ENCODE measurements at places on chromosomes 12 and 14.

DNA sequence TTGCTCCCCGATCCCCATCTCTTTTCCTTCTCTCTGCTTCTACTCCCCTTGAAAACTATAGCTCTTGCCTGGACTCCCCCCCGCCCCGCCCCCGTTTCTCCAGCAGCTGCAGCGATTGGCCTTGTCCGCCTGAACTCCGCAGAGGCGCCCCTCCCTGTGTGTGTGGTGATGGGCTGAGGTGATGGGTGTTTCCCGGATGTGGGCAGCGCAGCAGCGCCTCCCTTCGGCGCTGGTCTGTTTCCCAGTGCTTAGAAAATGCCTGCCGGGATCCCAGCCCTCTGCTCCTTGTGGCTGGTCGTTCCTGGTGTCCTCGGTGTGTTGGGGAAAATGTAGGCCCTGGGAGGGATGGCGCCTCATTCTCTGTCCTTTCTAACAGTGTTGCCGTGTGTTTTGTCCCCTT is 43.3 kb downstream of the GALNT8 start:
- DNase-seq = no peak

- no peak for DNase-seq
Measured at GRCh38 chr12:15811214-15812127, 22.3 kb upstream of the EPS8 start.

DNA sequence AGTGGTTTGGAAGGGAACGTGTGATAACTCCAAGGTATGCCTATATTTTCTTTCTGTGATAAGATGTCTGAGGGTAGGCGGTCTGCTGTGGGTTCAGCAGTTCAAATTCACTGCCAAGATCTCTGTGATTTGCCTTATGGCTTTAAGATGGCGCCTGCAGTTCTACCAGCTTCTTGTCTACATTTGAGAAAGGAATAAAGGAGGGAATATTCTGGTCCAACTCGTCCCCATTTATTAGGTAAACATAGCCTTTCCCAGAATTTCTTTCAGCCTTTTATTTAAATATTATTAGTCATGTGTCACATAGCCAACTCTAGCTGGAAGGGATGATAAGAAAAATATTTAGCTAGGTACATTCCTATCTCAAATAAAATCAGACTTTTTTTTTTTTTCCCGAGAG is 48.8 kb downstream of the KCNJ8 start:
- no peak for DNase-seq

DNA sequence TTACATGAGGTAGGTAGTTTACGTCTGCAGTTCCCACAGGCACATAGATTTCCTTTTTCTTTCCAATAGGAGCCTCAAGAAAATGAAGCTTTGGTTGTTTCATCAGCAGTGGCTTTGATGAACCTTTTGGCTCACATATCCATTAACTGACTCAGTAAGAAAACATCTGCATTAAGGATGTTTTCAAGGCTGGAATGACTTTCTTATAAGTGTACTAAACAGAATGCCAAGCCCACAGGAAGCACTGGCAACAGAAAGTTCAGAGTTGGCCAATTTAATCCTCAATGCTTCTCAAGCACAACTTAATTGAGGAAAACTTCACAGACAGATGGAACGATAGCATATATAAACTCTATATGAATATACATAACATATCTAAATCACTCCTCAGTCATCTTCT is 63.5 kb downstream of the ST8SIA1 start:
- DNase-seq = no peak

- DNase-seq = no peak
Measured at GRCh38 chr14:31205681-31206535, 1.7 kb downstream of the HECTD1 start.

GRCh38 chr12:11509326-11509725 is 114.0 kb upstream of the PRB2 start:
- no peak for DNase-seq

GRCh38 chr14:56216626-56217379 is 98.6 kb downstream of the PELI2 start:
- DNase-seq = no peak

GRCh38 chr12:118958520-118958919 is 22.8 kb upstream of the SRRM4 start:
- no peak for DNase-seq

DNA sequence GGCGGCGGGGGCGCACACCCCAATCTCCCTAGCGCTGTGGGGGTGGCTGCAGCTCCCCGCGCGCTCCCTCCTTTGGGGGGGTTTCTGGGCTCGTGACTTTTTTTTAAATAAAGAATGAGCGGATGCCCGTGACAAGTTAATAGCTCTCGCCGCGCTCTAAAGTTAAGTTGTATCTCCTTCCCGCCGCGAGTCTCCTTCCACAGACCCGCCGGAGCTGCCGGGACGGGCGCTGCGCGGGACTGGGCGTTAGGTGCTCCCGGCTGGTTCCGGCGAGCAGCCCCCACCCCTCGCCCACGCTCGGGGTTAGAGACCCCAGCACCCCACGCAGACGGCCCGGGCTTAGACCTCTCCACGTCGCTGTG is 82.6 kb upstream of the HMGA2 start:
- no peak for DNase-seq

DNA sequence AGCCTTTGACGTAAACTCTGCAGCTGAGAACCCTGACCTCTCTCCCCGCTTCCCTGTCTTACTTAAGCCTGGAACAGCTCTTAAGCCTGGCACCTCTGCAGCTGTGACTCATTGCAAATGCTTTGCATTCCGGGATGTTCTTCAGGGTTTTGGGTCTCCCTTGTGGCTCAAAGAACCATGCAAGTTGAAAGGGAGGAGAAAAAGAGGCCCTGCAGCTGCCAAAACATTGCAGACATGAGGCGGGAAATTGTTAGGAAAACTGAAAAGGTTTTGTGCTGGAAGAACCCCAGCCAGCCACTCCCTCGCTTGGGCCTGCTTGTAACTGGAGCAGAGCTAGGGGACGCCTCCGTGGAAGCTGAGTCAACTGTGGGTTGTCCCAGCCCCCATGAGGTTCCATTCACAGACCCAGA is 60.2 kb upstream of the FERMT2 start:
- no peak for DNase-seq

GRCh38 chr14:38735005-38735404 is 368.0 kb downstream of the SEC23A start:
- no peak for DNase-seq

- DNase-seq = no peak
Measured at GRCh38 chr14:56733396-56733795, 76.9 kb downstream of the OTX2 start.

DNA sequence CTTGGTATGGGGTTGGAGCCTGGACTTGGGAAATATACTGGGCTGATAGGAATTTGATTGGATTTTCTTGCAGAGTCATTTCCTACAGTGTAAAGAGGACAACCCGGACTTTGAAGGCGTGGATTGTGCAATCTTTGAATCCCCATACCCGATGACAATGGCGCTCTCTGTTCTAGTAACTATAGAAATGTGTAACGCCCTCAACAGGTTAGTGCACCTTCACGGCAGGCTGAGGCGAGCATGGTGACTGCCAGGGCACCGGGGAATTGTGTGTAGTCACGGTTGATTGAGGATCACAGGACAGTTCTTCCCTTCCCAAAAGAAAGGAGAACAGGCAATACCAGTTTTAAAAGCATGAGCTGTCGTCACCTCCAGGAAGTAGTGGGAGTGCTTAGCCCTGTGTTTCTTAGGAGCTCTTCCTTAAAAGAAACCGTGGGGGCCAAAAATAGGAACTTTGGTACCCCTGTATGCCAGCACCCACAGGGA is 58.3 kb downstream of the ANAPC7 start:
- no peak for DNase-seq

DNA sequence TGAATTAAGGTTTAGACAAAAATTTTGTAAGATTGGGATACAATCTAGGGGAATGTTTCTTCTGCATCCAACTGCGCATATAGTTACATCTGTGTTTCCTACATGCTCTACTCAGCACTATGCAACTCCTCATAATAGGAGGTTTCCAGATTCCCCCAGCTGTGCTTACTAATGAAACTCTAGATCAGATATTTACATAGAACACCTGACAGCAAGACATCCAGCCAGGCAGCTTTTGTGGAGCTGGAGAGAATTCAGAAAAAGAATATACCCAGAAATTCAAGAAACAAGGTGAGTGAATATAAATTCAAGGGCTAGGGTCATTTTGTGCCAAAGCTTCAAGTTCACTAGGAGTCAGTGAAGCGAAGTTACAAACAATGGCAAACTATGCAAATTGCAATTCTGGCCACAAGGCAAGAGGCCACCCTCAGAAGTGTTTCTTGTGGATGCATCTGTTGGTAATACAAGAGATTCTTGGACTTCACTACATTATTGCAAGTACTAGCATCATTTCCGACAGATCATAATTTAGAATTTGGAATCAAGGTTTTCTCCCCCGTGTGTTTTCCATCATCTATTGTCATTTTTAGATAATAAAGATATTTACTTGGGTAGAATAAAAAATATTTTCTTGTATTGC is 341.2 kb upstream of the NAV3 start:
- no peak for DNase-seq

DNA sequence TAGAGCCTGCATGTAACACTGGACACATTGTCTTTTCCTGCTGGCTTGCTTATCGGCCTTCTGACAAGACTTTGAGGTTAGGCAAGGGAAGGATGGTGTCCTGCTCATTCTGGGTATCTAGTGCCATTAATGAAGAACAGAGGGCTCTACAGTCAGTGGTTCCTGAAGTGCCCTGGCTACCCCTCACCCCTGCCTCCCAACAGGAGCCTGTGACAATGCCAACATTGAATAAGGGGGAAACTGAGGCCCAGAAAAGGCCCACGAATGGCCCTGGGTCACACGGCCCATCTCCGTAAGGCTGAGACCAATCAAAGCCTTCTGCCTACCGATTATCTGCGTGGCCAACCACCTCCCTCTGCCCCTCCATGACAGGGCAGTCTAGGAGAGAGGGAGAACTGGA is 2.1 kb downstream of the IFI27L2 start:
- no peak for DNase-seq

- DNase-seq = no peak
Measured at GRCh38 chr12:73935817-73936216, 601.8 kb upstream of the ATXN7L3B start.

- no peak for DNase-seq
Measured at GRCh38 chr14:20384321-20384720, 29.0 kb downstream of the TEP1 start.

- peak; percentile 69 for DNase-seq
Measured at GRCh38 chr14:93970585-93970964, 5.8 kb downstream of the ASB2 start.

- DNase-seq = no peak
Measured at GRCh38 chr12:19614601-19615383, 175.5 kb downstream of the AEBP2 start.

DNA sequence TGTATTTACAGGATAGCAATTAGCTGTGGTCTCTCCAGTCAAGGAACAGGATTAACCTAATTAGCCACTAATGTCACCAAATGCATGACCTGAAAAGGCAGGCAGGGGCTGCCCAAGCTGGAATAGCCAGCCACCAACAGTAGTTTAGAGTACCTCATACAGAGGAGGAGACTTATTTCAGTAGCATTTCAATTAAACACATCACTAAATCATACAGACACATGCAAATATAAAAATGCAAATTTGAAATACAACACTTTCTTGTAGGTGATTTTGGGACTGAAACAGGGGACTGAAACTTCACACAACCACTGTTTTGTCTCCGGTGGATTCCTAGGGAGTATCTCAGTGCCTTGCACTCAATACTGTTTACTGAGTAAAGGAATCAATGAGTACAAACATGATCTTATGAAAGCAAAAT is 636 bp upstream of the IFNG-AS1 start:
- DNase-seq = no peak

DNA sequence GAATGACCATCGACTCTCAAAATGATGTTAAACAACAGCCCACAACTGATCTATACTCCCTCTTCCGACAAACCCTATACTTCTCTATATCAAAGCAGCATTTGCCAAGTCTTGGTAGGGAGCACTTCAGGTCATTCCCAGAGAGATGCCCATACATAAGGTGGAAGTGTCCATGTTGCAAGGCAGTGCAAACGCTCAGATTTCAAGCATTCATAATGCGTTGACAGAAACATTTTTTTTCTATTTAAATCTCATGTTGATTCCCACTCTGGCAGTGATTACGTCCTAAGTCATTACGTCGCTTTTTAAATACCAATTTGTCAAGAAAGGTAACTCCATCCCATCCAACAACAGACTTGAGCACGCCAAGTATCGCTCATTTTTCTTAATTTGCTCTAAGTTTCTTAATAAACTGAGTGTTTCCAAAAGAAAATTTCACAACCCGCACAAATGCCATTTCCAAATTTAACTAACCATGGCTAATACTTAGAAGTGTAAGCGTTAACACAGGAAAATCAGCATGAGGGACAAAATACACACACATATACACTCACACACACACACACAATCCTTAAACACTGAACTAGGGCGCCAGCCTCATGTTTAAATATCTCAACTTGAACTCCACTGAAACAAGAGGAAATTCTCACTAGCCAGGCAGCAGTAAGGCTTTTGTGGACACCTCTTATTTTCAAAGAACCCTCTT is 1.1 kb downstream of the GXYLT1 start:
- DNase-seq = no peak

DNA sequence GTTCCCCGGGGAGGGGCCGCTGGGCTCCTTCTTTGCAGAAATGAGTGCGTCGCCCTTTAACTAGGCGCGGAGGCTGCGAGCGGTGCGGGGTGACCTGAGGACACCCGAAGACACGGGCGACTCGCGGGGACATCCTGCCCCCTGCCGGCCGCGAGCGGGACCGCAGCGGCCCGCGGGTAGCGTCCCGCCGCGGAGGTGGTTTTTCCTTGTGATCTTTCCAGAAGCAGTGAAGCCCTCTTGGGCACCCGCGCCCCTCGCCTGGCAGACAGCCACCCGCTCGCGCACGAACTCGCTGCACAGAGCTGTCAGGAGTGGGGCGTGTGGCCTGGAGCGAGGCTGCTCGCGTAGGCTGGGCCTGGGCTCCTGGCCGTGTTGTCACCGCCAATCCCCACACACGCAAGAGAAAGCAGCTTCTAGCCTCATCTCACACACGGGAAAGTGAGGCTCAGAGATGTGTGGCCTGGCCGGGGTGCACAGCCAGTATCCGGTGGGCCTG is 67.2 kb downstream of the DIO3 start:
- DNase-seq = peak; percentile 71

- no peak for DNase-seq
Measured at GRCh38 chr12:41888285-41888684, 256.4 kb downstream of the GXYLT1 start.

- no peak for DNase-seq
Measured at GRCh38 chr12:51994959-51995358, 11.8 kb upstream of the TAMALIN start.

- no peak for DNase-seq
Measured at GRCh38 chr12:15435597-15435996, 113.3 kb downstream of the PTPRO start.

DNA sequence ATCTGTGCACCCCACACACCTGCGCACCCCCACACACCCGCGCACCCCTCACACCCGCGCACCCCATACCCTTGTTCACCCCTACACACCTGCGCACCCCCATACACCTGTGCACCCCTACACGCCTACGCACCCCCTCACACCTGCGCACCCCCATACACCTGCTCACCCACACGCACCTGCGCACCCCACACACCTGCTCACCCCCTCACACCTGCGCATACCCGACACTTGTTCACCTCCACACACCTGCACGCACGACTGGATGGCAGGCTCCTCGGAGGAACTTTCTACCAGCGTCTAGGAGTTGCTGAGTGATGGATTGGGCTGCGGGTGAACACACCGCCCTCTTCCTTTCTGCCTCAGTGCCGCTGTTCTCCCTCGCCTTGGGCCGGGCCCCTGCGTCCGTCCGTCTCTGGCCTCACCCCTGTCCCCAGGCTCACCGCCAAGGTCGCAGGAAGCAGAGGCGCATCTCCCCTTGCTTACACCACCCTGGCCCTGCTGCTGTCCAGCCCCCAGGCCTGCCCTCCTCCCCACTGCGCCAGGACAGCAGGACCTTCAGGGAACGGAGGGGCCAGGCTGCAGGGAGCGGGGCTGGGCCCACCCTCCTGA is 20.7 kb upstream of the TMEM106C start:
- DNase-seq = no peak
